ENCODE measurements at places on chromosomes 7 and 10.

GRCh38 chr7:105678811-105679495 is 97.7 kb upstream of the EFCAB10 start:
- ATAC-seq: peak; percentile 34

- no peak for ATAC-seq
Observed at GRCh38 chr10:74906611-74907198, 80.3 kb downstream of the KAT6B start.

DNA sequence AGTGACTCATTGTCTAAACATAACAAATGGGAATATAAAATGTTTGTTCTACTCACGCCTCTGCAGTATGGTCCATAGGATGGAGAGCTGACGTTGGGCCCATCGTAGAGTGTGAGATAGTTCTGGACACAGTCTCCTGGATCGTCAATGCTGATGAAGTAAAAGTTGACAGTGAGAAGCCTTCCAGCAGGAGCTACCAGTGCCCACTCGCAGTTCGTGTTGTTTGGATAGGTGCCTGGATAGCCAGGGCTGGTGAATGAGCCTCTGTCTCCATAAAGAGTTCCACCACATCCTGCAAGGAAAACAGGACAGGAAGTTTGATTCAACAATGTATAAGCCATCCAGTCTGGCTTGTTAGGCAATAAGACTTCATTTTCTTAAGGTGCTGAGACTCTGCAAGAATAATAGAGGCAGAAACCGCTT is 79.6 kb downstream of the OR13A1 start:
- ATAC-seq: no peak

GRCh38 chr10:69361303-69361614 is 55.5 kb downstream of the TACR2 start:
- ATAC-seq: no peak

DNA sequence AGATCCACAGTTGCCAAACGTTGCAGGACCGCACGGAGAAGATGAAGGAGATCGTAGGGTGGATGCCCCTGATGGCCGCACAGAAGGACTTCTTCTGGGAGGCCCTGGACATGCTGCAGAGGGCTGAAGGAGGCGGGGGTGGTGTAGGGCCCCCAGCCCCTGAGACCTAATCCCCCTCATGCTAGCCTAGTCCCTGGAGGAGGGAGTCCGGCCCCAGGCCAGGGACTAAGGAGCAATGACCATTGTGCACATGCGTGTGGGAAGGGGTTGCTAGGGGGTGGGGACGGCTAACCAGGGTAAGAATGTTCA is 1.5 kb upstream of the PCOLCE start:
- ATAC-seq: no peak

- ATAC-seq: no peak
Observed at GRCh38 chr10:130656187-130656575, 520.0 kb downstream of the GLRX3 start.

- no peak for ATAC-seq
Observed at GRCh38 chr10:24415455-24416125, 206.7 kb downstream of the KIAA1217 start.

GRCh38 chr10:118547282-118547681 is 48.2 kb downstream of the PRLHR start:
- ATAC-seq: no peak

GRCh38 chr10:24344279-24344678 is 135.3 kb downstream of the KIAA1217 start:
- ATAC-seq: no peak

DNA sequence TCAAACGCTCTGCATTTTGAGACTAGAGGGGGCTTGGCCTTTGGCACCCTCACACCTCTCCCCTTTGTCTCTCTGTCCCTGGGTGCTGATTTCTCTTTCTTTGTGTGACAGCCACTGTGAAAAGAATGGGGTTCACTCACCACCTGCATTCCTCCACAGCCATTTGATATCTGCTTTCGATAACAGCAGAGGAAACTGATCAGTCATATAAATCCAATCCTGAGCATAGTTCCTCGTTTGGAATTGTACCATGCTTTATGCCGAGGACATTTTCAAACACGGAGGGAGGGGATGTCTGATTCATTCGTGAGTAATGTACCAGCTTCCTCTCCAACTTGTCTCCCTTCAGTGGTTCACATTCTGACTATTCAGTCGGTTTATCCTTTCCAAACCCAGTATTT is 15.8 kb downstream of the MET start:
- no peak for ATAC-seq

DNA sequence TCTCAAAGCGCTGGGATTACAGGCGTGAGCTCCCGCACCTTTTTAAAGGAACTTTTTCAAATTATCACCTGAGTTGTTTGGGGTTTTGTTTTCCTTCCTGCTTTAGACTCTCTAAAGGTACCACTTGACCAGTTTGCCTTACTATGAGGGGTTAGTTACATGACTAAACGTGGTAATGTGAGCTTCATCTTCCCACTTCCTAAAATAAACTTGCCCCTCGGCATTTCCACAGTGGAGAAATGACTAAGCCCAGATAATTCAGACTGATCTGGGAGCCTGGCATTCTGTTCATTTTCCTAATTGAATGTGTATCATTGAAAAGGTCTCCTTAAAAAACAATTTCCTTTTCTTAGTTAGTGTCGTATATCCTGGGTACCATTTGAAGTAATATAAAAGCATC is 163.4 kb downstream of the PLXDC2 start:
- no peak for ATAC-seq

DNA sequence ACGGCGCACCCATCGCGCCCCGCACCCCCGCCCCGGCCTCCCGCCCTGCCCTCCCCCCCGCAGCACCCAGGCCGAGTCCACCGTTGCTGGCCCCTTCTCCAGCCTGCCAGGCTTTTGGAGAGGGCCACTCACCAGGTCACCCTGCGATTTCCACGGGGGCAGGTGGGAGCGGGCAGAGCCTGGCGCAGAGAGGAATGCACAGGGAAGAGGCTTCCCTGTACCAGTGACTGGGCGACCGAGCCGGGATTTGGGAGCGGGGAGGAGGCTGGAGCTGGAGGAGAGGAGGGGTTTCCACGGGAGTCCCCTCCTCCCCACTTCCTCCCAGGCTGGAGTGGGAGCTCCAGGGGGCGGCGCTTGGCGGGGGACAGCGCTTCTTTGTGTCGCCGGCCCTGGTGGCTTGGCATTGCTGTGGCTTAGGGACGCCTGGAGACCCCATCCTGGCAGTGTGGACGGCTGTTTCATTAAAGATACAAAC is 19.3 kb downstream of the TCAF1 start:
- ATAC-seq: no peak

- ATAC-seq: no peak
Observed at GRCh38 chr7:51973071-51973470, 656.5 kb upstream of the COBL start.

- no peak for ATAC-seq
Observed at GRCh38 chr7:463362-463781, 56.3 kb downstream of the PDGFA start.

- ATAC-seq: no peak
Observed at GRCh38 chr7:111571720-111572119, 9.4 kb upstream of the IMMP2L start.

DNA sequence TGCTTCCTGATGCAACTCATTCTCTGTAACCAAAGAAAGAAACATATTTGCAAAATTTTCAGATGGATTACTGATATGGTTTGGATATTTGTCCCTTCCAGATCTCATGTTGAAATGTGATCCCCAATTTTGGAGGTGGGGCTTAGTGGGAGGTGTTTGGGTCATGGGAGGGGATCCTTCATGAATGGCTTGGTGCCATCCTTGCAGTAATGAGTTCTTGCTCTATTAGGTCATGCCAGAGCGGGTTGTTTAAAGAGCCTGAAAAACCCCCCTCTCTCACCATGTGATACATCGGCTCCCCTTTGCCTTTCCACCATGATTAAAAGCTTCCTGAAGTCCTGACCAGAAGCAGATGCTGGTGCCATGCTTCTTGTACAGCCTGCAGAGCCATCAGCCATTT is 43.8 kb upstream of the PRKG1 start:
- no peak for ATAC-seq

DNA sequence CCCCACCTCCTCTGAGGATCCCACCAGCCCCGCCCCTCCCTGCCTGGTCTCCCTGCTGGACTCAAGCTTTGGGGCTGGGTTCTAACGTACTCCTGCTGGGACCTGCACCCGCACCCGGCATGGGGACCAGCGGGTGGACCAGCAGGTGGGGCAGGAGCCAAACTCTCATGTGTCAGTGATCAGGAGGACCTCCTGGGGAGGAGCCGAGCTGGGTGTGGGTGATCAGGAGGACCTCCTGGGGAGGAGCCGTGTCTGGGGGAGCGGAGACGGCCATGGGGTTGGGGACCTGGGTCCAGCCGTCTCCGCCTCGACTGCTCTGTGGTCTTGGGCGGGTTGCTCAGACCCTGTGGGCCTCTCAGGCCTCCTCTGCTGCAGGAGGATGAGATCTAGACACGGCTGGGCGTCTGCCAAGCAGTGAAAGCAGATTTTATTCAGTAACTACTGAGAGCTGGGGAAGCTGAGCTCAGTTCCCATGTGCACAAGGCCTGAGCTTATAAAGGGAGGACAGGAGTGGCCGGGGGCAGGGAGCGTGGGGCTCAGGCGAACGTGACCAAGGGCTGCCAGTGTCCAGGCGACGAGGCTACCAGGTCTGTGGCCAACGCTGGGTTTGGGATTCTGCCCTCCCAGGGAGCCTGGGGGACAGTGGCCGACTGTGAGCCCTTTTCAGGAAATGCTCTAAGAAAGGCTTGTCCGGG is 33.6 kb upstream of the UTF1 start:
- no peak for ATAC-seq

DNA sequence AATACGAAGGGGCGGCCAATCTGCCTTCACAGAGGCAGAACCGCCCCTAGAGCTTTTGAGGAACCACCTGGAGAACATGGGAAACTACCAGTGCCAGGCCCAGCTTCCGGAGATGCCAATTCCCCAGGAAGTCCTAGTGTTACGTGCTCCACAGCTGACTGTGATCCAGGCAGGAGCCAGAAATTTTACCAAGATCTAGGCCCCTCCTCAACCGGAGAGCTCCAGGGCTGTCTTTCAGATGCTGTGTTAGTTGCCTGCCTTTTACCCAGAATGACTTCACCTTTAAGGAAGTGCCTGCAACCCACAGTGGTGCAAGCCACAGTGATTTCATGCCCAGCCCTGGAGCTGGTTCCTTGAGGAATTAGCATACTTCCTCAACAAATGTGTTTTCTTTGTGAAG is 62.9 kb downstream of the ELMO1 start:
- no peak for ATAC-seq

GRCh38 chr10:32981760-32982159 is 23.7 kb upstream of the ITGB1 start:
- ATAC-seq: no peak

GRCh38 chr10:101529725-101530553 is 58.1 kb downstream of the POLL start:
- no peak for ATAC-seq

GRCh38 chr7:100516135-100516812 is 22.7 kb upstream of the AGFG2 start:
- ATAC-seq: peak; percentile 19

GRCh38 chr10:48771234-48771633 is 86.6 kb downstream of the WDFY4 start:
- ATAC-seq: no peak

- no peak for ATAC-seq
Observed at GRCh38 chr7:85052056-85052737, 134.7 kb downstream of the SEMA3D start.

- ATAC-seq: no peak
Observed at GRCh38 chr10:47276576-47277351, 23.2 kb upstream of the GDF10 start.

DNA sequence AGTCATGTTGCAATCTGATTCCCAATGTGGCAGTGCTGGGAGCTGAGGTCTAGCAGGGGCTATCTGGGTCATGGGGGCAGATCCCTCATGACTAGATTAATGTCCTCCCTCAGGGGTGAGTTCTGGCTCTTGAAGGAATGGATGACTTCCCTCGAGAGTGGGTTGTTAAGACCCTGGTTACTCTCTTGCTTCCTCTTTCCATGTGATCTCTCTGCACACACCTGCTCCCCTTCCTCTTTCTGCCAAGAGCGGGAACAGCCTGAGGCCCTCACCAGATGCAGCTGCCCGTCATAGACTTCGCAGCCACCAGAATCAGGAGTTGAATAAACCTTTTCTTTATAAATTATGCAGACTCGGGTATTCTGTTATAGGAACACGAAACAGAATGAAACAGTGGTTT is 37.8 kb downstream of the SFMBT2 start:
- ATAC-seq: no peak

DNA sequence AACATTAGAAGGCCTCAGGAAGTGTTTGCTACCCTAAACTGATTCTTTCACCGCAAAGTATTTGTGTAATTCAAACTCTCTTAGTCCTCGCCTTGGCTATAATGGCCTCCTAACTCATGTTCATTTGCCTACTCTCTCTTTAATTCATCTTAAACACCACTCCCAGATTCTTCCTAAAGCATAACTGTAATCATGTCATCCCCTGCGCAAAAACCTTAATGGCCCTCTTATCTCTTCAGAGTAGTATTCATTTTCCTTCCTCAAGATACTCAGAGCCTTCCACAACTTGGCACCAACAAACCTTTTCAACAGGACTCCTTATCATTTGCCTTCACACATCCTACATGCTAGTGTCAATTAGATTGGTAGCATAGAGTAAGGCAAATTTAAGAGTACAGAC is 42.9 kb downstream of the CSTF2T start:
- no peak for ATAC-seq

DNA sequence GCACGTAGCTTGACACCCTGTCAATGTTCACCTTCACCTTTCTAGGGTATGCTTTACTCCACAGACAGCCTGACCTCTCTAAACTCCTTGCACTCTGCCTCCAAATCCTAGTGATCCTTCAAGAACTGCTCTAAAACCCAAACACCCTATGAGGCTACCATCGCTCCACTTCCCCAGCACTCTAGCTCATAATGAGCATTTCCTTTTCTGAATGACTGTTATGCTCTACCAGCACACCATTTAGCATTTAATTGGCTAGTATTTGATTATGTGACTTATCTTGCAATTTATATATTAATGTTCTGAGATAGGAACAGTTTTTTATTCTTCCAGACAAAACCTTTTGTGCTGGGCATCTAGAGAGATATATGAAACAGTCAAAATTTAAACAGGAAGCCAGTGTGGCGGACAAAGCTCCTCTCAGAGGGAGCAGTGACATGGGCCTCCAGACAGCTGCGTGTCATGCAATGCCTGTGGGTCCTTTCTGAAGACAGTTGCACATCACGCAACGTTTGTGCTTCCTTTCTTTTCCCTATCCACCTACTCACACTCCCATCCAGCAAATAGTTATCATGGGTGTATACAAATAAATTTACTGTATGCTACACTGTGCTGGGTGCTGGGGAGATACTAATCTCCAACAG is 86.3 kb downstream of the ALOX5 start:
- no peak for ATAC-seq

- no peak for ATAC-seq
Observed at GRCh38 chr10:100347568-100348195, 649 bp downstream of the SCD start.

DNA sequence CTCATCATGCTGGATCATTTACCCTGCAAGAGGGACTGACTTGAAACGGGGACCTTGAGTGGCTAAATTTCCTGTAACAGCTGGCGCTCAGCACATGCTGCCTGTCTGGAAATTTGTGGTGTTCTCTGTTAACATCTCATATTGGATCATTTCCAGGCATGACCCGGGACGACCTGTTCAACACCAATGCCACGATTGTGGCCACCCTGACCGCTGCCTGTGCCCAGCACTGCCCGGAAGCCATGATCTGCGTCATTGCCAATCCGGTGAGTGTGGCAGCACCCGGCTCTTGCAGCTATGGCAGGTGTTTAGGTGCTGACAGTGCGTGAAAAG is 9.9 kb downstream of the MDH2 start:
- no peak for ATAC-seq

Data from activated T-helper 17 cell treated with anti-CD3 and anti-CD28 coated beads, Interleukin-2, amount 50 U/mL, for 72 hours (primary cell).